ENCODE measurements at places on chromosomes 2 and 18.

- DNase-seq, result no peak
Observed at GRCh38 chr2:100879296-100879695, 59.4 kb downstream of the NPAS2 start.

GRCh38 chr18:35161934-35162333 lies 78.9 kb upstream of the ZNF397 start:
- DNase-seq, result no peak

DNA sequence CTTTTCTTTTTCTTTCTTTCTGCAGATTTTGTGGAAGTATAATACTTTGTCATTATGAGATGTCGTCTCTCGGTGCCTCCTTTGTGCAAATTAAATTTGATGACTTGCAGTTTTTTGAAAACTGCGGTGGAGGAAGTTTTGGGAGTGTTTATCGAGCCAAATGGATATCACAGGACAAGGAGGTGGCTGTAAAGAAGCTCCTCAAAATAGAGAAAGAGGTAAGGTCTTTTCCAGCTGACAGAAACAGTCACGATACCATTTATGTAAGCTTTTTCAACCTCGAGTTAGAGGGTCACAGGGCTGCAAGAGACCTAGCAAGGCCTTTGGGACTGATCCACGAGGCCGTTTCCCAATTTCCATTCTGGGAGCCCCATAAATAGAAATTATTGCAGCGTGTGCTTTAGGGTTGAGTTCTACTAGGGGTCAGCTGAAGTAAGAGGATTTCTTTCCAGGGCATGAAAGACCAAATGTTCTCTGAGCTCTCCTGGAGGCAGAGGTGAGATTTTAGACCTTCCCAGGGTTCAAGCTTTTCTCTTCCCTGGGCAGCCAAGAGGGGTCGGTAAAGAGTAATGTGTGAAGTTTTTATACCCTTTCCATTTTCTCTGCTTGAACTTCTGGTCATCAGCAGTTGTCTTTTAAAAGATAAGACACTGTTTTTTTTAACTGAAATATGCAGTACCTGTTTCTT lies 15.5 kb downstream of the MAP3K20 start:
- no peak for DNase-seq

- DNase-seq, result no peak
Observed at GRCh38 chr2:216637472-216637871, 4.3 kb downstream of the IGFBP2 start.

- no peak for DNase-seq
Observed at GRCh38 chr2:229591611-229592010, 122.7 kb downstream of the DNER start.

DNA sequence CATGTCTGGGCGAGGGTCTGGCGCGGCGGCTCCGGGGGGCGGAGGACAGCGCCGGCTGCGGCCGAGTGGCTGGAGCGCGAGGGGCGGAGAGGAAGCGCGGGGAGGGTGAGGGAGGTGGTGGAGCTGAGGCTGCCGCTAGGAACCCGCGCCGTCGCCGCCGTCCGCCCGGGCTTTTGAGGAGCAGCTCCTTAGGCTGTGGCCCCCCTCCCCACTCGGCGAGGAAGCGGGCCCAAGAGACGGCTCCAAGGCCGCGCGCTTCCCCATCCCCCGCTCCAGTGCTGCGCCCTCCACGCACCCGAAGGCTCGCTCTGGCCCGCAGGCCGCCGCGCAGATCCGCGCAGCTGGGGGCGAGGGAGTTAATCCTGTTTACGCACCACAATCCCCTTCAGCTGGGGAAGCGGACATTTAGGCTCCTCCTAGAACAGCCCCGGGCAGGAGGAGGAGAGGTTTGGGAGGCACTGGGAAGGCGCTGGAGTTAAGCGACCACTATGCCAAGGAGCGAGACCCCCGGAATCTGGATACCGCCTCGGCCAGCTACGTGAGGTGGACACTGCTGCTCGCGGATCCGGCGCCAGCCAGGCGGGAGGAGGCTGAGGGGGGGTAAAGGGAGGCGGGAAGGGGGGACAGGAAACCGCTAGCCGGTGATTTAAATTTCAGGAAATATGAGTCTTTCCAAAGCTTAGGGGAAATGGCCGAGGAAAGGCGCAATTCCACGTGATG lies at the start of gene CNRIP1:
TSS of gene CNRIP1 (minus strand) at position 552 of the 720 bp plus-strand sequence. CDS start at position 3, 549 bp downstream.
- DNase-seq, result no peak

DNA sequence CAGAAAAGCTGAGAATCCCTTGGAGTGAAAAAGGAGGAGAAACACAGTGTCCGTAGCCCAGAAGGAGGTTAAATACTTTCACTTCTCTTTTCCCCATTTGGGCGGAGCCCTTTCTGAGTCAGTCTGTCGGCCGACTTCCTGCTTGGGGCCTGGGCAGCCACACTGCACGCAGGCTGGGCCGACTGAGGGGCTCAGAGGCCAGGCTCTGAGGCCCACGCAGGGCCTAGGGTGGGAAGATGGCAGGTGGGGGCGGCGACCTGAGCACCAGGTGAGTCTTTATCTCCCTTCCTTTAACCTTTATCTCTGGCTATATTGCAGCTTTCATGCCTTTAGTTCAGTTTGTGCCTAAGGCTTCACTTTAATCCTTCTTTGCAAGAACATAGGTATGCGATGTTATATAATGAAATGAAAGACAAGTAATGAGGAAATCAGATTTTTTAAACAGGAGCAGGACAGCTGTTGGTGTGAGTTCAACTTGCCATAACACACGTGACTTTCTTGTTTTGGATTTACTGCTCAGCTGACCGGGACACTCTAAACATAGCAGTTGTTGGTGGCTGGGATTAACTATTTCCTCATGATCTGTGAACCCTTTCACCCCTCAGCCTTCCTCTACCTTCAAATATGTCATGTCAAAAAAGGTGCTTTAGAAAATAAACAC lies at the start of gene SP100:
TSS of gene SP100 (plus strand) at position 141 of the 661 bp plus-strand sequence. CDS start at position 237, 96 bp downstream.
- DNase-seq, result no peak

DNA sequence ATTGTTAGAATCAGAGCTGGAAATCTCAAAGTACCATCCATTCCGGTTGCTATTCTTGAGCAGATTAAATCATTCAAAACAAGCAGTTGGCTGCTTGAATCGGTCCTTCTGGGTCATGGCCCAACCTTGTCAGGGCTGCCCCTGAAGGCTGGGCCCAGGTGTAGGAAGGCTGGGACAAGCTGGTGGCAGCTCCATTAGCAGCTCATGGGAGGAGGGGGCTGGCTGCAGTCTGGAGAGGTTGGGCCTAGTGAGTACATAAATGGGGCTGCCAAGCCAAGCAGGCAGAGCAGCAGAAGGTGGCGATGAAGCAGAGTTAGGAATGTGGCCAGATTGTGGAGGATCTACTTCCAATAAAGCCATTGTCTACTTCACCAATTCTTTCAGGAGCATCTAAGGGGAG lies 81.4 kb downstream of the ADCYAP1 start:
- no peak for DNase-seq

DNA sequence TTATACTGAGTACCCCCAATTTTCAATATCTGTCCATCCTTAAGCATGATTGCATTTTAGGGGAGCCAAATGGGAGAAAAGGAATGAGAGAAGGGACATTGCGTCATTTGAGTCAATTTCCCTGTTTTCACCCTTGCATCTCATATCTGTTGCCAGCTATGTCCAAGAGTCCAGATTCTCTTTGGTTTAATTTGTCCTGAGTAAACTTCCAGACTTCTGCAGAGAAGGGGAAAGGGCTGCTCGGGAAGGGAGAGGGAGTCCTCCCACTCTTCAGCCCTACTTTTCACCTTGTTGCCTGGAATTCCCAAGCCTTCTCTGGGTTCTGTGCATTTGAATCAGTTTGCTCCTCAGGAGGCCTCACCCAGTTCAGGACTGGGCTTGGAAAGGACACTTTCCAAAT lies 16.5 kb downstream of the GREB1 start:
- no peak for DNase-seq

GRCh38 chr18:26119246-26119645 lies 14.4 kb upstream of the PSMA8 start:
- DNase-seq, result no peak

GRCh38 chr18:2402084-2402483 lies 169.2 kb downstream of the METTL4 start:
- no peak for DNase-seq

DNA sequence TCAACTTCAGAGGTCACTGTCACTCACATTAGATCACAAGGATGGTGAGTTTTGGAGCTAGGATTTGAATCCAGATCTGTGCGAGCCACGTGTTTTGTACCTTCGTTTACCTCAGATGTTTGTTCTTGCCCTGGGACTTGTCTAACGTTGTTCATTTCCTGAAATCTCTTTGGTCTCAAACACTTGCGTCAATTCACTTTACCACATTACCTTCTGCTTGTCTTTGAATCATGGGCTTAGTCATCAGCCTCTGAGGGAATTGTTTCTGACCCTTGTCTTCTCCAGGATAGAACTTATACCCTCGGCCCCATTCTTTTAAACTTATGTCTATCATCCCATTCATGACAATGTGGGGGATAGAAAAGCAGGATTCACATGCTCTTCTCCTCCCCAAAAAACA lies 282.7 kb downstream of the DCDC2C start:
- DNase-seq, result no peak

- DNase-seq, result no peak
Observed at GRCh38 chr2:50872543-50872942, 159.4 kb downstream of the NRXN1 start.

- DNase-seq, result no peak
Observed at GRCh38 chr2:1147873-1148612, 197.4 kb downstream of the SNTG2 start.

DNA sequence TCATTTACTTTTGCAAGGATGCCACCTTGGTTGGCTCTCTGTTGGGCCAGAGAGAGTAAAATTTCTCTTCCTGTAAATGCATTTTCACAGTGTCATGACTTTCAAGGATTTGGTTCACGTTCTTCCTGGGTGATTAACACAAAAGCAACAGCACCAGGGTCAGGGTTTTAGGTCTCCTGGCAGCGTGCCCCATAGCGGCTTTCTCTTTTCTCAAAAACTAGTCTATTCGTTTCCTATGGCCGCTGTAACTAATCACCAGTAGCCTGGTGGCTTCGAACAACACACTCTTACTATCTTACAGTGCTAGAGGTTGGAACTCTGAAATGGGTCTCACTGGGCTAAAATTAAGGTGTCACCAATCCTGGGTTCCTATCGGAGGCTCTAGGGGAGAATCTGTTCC lies 56.3 kb upstream of the ACMSD start:
- DNase-seq, result no peak

- no peak for DNase-seq
Observed at GRCh38 chr2:11187731-11188130, 32.5 kb downstream of the SLC66A3 start.

GRCh38 chr18:61753373-61753772 lies 139.4 kb downstream of the RNF152 start:
- no peak for DNase-seq
